Activated T-cell treated with anti-CD3 and anti-CD28 coated beads for 48 hours (primary cell): ENCODE measurements at places on chromosomes 5 and 9.

DNA sequence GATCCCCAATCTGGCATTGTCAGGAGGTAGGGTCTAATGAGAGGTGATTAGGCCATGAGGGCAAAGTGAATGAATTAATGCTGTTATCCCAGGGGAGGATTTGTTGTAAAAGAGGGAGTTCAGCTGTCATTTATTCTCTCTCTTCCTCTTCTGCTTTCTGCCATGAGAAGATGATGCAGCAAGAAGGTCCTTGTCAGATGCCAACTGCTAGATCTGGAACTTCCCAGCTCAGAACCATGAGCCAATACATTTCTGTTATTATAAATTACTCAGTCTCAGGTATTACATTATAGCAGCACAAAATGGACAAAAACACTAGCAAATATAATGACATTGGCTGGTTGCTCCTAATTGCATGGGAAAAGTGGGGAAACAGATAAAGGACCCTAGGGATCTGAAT lies 15.6 kb upstream of the BICD2 start:
- no peak for DNase-seq

DNA sequence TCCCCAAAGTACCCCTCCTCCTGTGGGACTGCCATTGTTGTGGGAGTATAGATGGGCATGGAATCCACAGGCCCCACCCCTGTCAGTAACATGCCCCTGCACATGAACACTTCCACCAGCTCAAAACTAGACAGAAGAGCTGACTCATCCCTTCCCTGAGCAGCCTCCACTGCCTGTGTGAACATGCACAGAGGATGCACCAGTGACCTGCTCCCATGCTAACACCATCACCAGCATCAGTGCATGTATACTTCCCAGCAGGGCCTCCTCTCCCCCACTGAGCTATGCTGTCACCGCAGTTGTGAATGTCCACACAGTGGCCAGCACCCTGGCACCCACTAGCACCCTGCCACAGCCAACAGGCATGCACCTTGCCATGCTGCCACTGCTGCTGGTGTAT lies 939.8 kb downstream of the EFNA5 start:
- DNase-seq, result no peak

- peak; percentile 5 for DNase-seq
Observed at GRCh38 chr5:56480078-56480704, 247.1 kb upstream of the ANKRD55 start.

DNA sequence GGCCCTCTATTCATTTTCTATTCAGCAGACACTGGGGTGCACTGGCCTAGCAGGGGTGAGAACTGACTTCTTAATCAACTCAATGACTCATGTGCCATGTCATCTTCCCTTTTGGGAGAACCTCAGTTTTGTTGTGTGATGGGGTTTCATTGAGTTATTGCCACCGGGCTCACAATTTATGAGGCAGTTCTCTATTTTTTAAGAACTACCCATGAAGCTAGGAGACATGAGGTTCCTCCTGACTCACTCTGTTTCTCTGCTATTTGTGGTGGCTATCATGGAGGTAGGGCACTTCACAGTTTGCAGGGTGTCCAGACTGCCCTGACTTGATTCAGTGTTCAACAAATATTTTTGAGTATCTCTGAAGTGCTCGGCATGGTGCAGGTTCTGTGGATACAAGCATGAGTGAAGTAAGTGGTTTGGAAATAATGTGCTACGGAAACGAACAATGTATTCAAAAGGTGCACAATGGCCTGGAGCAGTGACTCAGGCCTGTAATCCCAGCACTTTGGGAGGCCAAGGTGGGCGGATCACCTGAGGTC lies 39.3 kb downstream of the SPARC start:
- DNase-seq, result no peak

DNA sequence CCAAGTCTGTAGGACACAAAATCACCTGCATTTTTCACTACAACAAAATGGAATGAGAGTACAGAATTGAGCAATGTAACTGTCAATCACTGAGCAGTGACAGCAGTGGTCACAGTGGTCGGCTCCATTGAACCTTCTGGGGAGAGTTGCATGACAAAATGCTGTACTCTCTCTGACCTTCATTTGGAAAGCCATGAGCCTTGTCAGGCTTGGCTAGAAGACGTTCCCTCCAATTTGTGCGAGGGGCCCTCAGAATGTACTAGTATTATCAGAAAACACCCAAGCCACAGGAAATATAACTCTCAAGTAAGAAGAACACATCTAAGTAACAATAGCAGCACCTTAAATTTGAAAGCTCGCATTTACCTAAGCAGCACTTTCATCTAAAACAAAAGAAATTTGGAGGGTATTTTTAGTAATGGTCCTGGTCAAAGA lies 425.6 kb upstream of the MEF2C start:
- no peak for DNase-seq

DNA sequence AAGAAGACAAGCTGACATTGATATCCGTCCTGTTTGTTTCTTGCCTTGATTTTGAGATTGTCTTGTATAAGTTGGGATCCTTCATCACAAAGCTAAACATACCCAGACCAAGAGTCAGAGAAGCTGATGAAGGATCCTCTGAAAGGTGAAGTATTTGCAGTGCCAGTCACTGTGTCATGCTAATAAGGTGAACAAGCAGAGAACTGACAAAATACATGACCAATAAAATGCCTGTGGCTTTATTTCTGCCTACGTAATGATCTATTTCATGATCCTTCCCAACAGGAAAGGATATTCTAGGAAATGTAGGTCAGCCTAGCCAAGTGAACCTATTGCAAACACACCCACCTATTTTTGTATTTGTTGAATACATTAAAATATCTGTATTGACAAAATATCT lies 351.3 kb upstream of the CDH9 start:
- no peak for DNase-seq

GRCh38 chr5:87121304-87122150 lies 146.2 kb upstream of the RASA1 start:
- DNase-seq, result peak; percentile 21

DNA sequence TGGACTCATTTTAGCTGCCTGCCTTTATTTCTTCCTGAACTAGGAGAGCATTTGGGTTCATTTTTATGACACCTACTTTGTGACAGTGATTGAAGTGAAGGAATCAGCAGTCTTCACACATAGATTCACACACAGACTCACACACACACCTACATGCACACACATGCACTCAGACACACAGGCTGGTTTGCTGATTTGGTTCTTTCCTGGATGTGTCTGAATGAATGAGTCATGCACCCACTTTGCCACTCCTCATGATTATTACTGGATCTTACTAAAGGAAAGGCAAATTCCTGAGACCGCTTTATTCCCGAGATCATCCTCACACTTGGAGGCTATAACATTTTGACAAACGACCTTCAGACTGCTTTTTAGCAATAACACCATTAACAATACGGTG lies 529.5 kb downstream of the AGTPBP1 start:
- DNase-seq, result no peak

DNA sequence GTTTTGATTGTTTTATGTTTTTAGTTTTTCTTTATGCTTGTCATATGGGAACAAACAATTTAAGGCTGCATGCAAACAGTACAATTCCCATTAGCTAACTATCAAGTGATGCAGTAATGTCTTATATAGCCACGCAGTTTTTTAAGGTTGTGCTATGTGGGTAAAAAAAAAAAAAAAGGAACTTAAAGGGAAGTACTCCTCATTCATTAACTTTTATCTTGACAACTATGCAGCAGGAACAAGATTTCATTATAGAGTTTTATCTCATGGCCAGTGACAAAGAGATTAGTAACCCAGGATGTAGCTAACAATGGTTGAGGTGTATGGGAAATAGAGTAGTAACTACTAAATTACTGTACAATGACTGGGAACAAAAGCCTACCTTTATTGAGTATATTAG lies 1008.2 kb upstream of the CDH9 start:
- DNase-seq, result no peak

DNA sequence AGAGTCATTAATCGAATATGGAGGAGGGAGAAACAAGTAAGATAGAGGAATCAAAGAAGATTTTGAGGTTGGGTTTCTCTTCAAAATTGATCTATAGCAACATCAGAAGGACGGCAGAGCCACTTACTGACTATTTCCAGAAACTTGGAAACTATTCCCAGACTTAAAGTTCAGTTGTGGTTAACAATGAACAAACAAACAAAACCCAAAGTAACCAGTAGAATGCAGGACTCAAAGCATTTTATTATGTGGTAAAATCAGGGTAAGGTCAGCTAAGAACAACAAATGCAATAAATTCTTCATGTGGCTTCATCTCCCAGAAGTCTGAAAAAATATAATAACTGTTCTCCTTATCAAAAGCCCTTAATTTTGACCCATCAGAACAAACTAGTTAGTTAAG lies 54.9 kb upstream of the OSMR start:
- DNase-seq, result no peak

- DNase-seq, result no peak
Observed at GRCh38 chr9:90830051-90830450, 28.4 kb downstream of the SYK start.

DNA sequence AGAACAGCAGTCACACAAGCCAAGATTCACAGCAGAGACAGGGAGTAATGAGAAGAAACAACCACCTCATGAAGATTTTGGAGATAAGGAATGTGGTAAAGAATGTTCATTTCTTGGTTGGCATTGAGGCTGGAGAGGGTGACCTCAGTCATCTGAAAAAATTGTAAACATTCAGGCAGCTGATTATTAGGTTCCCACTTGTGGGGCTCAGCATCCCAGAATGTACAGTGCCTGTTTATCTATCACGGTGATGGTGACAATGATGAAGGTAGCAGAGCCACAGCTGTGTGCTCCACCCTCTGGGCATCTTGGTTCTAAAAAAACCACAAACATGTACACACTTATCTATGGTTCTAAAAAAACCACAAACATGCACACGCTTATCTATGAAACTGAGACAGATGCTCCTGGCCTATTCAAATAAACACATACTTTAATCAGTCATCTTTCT lies 143.9 kb upstream of the MOCS2 start:
- no peak for DNase-seq

- no peak for DNase-seq
Observed at GRCh38 chr9:120846906-120847305, 4.2 kb upstream of the PSMD5 start.

- no peak for DNase-seq
Observed at GRCh38 chr9:82353631-82354278, 365.2 kb downstream of the SPATA31D1 start.

- DNase-seq, result no peak
Observed at GRCh38 chr9:125525921-125526631, 180.9 kb downstream of the MAPKAP1 start.

DNA sequence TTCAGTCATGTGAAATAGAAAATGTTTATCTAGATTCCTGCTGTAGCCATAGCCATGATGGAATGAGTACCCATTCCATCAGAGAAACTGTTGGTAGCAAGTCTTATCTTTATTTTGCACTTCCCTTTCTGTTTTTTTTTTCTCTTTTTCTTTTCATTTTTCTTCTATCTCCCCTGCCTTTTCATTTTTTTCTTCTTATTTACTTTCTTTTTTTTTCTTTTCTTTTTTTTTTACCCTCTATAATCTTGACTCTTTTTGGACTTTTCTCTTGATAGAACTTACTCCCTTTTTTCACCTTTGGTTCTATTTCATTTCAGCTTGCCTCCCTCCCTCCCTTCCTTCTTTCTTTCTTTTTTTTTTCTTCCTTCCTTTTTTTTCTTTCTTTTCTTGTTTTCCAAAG lies 15.4 kb downstream of the SLC25A46 start:
- DNase-seq, result no peak

- no peak for DNase-seq
Observed at GRCh38 chr9:91978740-91979414, 28.8 kb upstream of the ROR2 start.

GRCh38 chr5:2391021-2391420 lies 360.5 kb downstream of the IRX2 start:
- no peak for DNase-seq

DNA sequence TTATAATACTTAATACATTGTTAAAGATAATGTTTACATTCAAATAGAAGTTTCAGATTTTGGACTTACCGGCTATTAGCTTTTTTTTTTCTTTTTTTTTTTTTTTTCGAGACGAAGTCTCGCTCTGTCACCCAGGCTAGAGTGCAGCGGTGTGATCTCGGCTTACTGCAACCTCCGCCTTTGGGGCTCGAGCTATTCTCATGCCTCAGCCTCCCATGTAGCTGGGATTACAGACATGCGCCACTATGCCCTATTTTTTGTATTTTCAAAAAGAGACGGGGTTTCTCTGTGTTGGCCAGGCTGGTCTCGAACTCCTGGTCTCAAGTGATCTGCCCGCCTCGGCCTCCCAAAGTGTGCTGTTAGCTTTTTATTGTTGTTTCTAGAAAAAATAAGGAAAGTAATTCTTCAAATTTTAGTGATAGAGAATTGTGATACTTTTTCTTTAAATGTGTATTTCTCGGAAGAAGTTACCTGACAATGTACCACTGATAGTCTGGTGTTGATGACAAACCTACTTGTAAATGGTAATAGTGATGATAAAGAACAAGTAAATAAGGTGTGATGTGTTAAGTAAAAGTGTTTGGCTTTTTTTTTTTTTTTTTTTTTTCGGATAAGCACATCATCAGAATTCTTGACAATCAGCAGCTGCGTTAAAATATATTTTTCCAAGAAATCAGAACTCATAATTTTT lies 2.7 kb downstream of the CDC42SE2 start:
- no peak for DNase-seq

DNA sequence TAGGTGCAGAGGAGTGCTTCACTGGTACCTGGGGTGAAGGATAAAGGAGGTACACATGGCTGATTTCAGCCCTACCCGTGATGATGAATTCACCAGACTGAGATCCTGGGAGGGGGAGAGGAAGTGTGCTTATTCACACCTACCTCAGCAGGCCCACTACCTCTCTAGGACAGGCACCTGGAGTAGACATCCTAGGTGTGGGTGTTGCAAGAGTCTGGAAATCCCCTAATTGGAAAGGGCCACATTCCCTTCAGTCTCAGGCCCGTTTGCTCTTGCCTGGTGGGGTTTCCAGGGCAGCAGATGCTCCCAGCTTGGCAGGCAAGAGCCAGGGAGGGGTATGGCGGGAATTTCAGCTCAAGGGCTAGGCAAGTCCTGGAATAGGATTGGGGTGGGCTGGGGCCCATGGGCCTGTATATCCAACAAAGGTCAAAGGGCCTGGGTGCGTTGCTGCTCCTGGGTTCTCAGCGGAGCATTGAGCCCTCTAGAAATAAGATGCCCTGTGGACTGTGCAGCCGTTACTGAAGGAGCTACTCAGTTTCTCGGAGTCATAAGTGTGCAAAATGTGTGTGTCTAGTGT lies 5.8 kb upstream of the CCL21 start:
- DNase-seq, result no peak

DNA sequence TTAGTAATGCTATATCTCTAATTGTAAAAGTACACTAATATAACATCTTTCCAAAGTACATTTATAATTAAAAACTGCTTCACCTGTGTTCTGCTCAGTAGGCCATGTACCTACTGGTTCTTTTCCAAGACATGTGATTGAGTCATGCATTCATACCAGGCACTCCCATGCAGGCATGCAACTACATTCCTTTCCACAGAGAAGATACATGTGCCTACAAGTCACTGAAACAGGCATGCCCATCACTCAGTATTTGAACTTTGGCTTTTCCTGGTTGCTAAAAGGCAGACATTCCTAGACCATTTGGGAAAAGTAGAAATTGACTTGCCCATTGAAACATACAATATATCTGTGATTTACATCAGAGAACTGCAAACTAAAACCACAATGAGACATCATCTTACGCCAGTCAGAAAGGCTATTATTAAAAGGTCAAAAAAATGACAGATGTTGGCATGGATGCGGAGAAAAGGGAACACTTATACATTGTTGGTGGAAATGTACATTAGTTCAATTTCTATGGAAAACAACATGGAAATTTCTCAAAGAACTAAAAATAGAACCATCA lies 148.3 kb upstream of the MOCS2 start:
- no peak for DNase-seq

GRCh38 chr9:81474792-81475191 lies 214.6 kb downstream of the TLE1 start:
- DNase-seq, result no peak

GRCh38 chr9:104802110-104802509 lies 38.2 kb downstream of the NIPSNAP3B start:
- no peak for DNase-seq
